ENCODE measurements at places on chromosomes 5 and 9.

DNA sequence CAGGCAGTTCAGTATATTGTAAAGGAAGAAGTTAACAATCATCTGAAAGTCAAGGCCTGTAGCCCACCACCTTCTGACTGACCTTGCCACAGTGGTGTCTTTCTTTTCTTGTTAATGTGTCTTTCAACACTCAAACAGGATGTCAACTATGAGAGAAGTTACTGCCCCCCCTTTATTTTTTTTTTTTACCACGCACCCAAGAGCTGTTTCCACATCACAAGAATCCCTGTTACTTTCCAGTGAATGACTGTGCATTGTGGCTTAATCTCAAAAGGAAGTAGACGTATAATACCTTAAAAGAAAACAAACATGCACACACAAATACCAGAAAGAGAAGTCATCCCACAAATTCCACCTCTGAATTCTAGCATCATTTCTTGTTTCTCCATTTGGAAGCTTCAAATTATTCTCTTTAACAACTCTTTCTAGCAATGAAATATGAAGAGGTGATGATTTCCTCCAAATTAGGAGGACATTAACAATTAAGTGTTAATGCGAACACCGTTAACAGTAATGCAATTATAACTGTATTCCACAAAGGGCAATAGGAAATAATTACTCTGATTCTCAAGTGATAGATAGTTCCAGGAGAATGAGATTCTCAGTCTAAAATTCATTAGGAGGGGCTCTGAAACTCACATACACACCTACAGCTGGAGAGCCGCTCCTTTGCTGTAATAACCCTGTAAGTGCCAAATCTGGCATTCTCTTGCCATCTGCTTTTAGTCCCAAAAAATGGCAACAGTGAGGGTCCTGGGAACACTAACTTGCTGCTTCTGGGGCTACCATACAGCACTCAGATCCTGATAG lies 201.0 kb downstream of the EFNA5 start:
- DNase-seq = peak; percentile 91

GRCh38 chr9:38720083-38720745 lies at the start of gene FAM240B:
Gene FAM240B (minus strand): TSS chr9:38720133. CDS start chr9:38703999, 16,134 bp downstream.
- DNase-seq = no peak

- DNase-seq = peak; percentile 40
These were observed at the start of gene EMB for GRCh38 chr5:50440651-50441492. Gene EMB (minus strand): TSS chr5:50441288. CDS start chr5:50441151, 137 bp downstream.

- no peak for DNase-seq
These were observed 206.1 kb upstream of the ZNF608 start for GRCh38 chr5:124952566-124952965.

- DNase-seq = no peak
These were observed 139.4 kb upstream of the PPP1R26 start for GRCh38 chr9:135340143-135340655.

DNA sequence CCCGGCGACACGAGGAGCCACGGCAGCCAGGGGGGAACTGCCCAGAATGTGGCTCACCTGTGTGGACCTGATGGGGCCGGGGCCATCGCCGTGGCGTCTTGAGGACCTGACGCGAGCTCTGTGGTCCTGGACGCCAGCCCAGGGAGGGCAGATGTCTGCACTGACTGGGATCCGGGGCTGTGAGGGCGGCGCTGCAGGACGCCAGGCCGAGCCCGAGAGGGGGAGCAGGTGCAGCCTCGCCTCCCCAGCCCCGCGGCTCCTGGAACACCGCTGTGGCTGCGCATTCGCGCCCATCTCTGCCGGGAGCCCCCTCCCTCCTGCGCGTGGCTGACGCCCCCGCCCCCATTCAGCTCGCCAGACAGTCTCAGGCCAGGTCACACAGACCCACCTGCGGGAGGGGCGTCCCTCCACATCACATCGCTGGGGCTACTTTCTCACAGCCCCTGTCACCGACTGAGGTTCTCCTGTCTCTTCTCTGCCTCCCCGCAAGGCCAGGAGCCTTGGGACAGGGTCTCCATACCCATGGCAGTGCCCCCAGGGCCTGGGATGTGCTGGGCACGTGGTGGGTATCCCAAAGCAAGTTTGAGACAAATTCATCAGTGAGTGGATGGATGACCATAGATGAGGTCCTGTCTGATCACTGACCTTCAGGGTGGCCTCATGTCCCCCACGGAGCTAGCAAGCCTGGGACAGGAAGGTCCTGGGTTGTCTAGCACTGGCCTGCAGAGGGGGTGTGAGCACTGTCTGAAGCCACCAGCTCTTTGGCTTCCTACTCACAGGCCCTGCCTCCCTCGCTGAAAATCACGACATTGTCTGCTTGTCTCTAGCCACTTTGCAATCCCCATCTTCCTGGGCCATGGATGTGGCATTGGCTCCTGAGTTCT lies 47.3 kb downstream of the RASGEF1C start:
- no peak for DNase-seq

- DNase-seq = no peak
These were observed 8.0 kb downstream of the LHX6 start for GRCh38 chr9:122220673-122221182.

DNA sequence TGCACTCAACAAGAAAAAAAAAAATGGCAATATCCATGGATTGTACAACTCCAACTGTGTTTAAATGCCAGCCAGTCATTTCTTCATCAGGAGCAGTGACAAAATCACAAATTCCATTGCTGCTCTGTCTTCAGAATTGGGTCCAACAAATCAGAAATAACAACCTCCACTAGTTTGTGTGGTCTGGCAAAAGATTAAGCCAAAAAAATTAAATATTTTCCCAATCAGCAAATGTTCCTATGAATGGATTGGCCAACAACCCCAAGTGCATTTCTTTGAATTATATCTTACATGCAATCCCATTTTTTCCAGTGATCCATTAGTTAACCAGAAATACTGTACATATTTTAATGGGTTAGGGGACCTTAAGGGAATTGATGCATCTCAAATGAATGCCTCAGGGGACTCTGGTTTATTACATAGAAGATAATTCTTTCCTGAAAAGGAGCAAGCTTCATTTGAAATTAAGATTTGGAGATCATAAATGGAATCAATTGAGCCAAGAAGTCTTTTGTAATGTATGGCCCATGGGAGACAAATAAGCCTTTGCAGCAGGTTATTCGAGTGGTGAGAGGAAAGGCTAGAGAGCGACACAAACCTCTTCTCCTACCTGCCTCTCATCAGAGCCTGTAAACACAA lies 131.8 kb downstream of the TLE1 start:
- DNase-seq = no peak

GRCh38 chr9:135478829-135479468 lies 633 bp upstream of the PPP1R26 start:
- peak; percentile 19 for DNase-seq

DNA sequence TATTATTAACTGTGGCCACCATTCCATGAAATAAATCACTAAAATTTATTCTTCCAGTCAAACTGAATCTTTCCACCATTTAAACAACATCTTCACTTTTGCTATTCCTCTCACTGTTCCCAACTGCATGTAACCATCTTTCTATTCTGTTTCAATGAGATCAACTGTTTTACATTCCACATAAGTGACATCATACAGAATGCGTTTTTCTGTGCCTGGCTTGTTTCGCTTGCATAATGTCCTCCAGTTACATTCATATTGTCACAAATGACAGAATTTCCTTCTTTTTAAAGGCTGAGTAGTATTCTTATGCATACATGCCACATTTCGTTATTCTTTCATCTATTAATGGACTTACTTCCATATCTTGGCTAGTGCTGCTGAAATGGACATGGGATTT lies 738.2 kb downstream of the SEMA5A start:
- DNase-seq = peak; percentile 22

- DNase-seq = no peak
These were observed 126.1 kb upstream of the EFNA5 start for GRCh38 chr5:107796797-107797196.

- no peak for DNase-seq
These were observed 350.4 kb downstream of the PDE4D start for GRCh38 chr5:59542851-59543820.

- DNase-seq = peak; percentile 59
These were observed 13.4 kb upstream of the FGF1 start for GRCh38 chr5:142699184-142699720.

DNA sequence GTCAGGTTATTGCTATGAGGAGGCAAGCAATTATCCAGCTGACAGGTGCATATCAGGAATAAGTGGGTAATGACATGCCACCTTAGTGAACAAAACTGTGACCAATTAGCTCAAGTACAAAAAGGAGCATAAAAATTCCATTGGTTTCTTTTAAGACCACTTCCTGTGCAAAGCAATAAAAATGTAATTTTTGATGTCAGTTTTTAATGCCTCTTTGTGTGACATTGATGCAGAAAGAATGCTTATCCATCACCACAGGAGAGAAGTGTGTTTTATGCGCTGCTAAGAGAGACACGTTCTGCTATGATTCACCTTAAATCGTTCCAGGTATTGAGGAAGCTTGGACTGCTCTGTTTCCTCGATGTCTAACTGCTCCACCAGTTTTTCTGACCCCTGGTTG lies 96.7 kb downstream of the MRPS27 start:
- DNase-seq = no peak

DNA sequence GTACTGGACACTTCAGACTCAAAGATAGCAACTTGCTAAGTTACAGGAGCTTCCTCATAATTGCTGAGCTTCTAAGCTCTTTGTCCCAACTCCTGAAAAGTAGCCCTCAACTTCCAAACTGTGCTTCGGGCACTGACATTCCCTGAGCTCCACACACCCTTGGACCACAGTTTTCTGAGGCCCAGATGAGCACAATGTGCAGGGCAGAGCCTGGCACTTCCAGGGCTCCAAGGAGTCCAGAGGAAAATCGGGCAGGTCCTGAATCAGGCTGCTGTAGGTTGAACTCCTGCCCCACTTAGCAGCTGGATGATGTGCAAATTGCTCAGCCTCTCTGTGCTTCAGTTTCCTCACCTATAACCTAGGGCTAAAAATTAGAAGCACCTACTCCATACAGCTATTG lies 54.6 kb upstream of the KCNIP1 start:
- DNase-seq = no peak

DNA sequence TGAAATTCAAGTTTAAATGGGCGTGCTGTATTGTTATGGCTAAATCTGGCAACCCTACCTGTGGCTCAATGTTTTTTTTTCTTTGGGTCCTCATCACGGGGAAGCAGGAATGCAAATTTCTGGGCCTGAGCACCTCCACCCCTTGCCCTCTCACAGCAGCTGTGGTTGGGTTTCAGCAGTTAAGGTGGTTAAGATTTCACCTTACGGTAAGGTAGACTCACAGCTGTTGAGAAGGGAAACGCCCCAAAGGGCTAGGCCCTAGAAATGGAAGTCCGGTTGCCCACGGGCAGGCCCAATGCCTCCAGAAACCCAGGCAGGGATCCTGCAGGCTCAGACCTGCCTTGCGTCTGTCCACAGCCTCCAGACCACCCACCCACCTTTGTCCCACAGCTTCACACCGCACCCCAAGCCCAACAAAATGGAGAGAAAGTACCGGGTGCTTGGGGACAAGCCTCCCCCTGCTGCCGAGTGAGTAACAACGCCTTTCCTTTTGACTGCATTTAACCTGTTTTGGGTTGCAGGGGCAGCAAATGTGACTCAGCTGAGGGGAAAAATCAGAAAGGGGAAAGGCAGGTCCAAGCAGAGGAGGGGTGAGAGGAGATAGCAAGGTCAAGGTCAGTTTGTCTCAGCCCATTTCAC lies 48.1 kb upstream of the TDRD7 start:
- no peak for DNase-seq

DNA sequence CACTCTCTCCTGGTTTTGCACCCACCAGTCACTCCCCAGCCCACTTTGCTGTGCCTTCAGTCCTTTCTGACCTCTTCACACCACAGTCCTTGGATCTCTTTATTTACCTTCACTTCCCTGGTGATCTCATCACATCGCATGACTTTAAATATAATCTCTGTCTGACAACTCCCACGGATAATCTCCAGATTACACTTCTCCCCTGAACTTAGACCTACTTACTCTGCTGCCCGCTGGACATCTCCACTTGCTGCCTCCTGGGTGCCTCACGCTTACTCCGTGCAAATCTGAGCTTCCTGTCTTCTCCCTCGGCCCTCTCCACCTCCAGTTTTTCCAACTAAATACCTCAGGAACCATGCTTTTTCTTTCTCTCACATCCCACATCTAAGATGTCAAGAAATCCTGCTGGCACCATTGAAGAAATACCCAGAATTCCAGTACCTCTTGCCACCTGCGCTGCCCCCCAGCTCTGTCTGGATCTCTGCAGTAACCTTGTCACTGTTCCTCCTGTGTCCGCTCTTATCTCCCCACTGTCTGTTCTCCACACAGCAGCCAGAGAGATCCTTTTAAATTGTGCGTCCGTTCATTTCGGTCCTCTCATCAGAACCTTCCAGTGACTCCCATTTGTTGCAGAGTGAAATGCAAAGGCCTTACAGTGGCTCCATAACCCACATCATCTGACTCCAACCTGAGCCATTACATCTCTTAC lies 9.3 kb downstream of the SFXN1 start:
- no peak for DNase-seq

Data from NCI-H226 (cell line).